ENCODE measurements at places on chromosomes 16 and 17.

DNA sequence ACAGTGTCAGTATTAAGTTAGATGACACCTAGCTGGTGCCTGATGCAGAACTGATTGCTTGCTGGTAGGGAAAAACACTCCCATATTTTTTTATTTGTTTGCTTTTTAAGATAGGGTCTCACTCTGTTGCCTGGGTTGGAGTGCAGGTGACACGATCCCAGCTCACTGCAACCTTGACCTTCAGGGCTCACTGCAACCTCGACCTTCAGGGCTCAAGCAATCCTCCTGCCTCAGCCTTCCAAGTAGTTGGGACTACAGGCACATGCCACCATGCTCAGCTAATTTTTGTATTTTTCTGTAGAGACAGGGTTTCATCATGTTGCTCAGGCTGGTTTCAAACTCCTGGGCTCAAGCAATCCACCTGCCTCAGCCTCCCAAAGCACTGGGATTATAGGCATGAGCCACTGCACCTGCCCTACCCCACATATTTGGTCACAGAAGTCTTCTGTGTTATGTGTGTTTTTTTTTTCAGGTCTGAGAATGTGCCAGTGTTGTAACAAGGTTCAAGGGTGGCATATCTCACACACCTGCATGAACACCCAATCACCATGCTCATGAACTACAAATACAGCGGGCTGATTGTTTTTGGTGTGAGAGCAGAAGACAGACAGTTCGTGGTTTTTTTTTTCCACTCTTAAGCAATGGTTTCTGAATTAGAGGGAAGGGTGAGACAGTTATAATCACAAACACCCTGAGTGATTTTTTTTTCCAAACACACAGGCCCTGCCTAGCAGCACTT lies 22.8 kb downstream of the SPAG9 start:
- DNase-seq, result no peak

- no peak for DNase-seq
Measured at GRCh38 chr17:74186498-74186897, 17.0 kb upstream of the RPL38 start.

DNA sequence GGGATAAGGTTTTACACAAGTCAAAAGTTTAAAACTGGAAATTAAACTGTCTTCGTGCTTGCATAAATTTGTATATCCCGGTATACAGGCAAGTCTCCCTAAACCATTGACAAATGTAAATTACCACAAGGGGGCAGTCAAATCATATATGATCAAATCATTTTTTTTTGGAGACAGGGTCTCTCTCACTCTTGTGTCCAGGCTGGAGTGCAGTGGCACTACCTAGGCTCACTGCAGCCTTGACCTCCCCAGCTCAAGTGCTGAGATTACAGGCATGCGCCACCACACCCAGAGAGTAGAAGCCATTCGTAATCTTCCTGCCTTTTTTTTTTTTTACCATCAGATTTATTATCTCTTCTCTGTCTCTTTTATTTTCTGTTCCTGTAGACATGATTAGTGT lies 18.5 kb downstream of the TOP2A start:
- DNase-seq, result no peak

GRCh38 chr17:31291820-31292219 lies 5.2 kb downstream of the OMG start:
- no peak for DNase-seq

DNA sequence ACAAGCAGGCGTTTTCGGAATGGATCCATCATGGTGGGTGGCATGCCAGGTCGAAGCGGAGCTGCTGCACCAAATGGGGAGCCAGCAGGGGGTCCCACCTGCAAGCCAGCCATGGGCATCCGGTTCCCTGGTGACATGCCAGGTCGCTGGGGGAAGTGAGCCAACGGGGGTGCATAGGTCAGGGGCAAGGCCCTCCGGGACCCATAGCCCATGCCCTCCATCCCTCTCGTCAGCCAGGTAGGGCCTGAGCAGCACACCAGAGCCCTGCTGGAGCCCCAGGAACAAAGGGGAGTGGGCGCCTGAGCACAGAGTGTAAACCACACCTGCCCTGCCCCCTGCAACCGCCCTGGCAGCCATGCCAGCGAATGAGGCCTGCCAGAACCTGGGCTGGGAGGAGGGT lies 5.0 kb downstream of the SMARCD2 start:
- no peak for DNase-seq

DNA sequence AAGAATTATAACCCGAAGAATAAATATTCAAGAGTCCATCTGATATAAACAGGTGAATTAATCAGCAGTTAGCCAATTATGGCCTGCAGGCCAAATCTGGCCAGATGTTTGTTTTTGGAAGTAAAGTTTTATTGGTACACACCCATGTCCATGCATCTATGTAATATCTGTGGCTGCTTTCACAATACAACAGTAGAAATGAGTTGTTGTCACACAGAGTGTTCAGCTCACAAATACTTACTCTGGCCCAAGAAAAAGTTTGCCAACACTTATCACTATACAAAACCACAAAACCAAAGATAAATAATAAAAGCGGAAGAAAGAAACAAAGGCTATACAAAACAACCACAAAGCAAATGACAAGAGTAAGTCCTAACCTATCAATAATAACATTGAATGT lies 109.4 kb downstream of the CDYL2 start:
- DNase-seq, result no peak

GRCh38 chr17:47720196-47720595 lies 12.8 kb upstream of the TBX21 start:
- no peak for DNase-seq

DNA sequence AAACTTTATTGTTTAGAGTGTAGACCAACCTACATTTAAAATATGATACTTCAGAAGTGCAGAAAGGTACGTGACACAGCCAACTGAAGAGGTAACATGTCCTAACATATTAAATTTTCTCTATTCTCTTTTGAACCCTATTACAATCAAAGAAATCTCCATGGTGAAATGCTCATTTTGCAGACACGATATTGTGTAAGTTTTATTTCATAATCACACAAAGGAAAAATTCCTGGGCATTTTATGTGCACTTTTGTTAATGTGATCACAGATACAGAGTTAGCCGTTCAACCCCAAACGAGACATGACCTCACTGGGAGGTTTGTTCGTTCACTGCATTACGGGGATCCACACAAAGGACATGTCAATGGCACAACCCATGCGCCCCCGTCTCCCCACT lies 21.8 kb downstream of the KCNJ16 start:
- no peak for DNase-seq

GRCh38 chr16:70800311-70800710 lies 647 bp downstream of the VAC14 start:
- no peak for DNase-seq

DNA sequence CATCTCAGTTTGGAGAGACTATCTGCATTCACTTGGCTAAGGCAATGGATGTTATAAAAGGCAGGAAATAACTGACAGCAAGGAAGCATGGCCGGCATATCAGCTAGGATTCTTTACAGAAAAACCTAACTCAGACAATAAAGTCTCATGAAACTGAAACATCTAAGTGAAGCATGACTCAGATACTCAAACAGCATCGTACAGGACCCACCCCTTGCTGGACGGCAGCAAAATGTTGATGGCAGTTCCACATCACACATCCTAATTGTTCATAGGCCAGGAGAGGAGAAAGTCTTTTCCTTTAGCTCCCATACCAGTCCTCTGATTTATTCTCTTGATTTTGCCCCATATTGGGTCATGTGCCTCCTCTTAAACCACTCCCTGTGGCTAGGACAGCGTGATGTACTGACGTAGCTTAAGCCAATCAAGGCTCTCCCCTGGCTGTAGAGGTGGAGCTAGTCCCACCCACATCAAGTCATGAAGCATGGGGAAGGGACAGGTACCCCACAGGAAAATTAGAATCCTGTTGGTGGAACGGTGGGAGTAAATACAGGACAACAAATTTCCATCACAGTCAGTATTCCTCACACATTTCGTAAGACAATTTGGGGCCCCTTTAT lies 178.9 kb downstream of the IRX3 start:
- DNase-seq, result no peak

All from GM12891 (cell line).